ENCODE measurements at places on chromosomes 5 and 9.

DNA sequence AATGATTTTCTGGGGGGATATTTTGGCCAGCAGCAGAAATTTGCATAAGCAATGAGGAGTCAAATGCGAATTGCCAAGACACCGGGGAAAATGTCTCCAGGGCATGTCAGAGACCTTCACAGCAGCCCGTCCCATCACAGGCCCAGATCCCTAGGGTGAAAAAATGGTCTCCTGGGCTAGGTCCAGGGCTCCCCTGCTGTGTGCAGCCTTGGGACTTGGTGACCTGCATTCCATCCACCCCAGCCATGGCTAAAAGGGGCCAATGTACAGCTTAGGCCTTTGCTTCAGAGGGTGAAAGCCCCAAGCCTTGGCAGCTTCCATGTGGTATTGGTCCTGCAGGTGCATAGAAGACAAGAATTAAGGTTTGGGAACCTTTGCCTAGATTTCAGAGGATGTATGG lies 534.5 kb upstream of the MEF2C start:
- no peak for DNase-seq

- DNase-seq, result peak; percentile 39
These were observed 161.5 kb upstream of the NR4A3 start for GRCh38 chr9:99660191-99660636.

DNA sequence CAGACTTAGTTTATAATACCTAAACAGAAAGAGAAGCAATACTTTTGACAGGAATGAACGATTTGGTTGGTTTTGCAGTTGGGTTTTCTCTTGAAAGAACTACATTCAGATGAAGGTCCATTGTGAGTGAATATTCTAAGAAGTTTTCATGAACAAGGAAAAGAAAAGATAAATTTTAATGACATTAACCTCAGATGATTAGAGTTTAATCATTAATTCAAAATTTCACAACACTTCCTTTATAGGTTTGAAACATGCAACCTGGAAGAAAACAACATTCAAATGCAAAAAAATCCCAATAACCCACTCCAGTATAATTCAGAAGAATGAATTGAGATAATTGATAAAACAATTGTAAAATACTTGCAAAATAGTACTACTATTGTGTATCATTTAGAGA lies 23.8 kb downstream of the EQTN start:
- no peak for DNase-seq

- DNase-seq, result no peak
These were observed 4.9 kb upstream of the FYB1 start for GRCh38 chr5:39224196-39224761.

- peak; percentile 28 for DNase-seq
These were observed 23.6 kb downstream of the SCAI start for GRCh38 chr9:125119643-125120286.

DNA sequence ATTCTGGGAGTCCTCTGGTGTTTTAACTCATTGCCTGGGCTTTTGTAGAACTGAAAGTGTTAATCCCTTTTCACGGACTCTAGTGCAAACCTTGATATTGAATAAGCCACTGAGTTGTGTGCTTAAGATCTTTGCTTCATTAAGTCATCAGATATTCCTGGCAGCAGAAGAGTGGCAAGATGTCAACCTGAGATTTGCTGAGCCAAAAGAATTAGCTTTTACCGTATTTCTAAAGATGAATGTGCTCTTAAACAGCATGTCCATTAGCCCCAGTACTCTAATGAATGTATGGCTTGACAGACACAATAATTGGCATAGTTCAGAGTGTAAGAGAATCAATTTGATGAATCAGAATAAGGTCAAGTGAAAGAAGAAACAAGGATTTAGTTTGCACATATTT lies 87.2 kb upstream of the CDH6 start:
- DNase-seq, result no peak

DNA sequence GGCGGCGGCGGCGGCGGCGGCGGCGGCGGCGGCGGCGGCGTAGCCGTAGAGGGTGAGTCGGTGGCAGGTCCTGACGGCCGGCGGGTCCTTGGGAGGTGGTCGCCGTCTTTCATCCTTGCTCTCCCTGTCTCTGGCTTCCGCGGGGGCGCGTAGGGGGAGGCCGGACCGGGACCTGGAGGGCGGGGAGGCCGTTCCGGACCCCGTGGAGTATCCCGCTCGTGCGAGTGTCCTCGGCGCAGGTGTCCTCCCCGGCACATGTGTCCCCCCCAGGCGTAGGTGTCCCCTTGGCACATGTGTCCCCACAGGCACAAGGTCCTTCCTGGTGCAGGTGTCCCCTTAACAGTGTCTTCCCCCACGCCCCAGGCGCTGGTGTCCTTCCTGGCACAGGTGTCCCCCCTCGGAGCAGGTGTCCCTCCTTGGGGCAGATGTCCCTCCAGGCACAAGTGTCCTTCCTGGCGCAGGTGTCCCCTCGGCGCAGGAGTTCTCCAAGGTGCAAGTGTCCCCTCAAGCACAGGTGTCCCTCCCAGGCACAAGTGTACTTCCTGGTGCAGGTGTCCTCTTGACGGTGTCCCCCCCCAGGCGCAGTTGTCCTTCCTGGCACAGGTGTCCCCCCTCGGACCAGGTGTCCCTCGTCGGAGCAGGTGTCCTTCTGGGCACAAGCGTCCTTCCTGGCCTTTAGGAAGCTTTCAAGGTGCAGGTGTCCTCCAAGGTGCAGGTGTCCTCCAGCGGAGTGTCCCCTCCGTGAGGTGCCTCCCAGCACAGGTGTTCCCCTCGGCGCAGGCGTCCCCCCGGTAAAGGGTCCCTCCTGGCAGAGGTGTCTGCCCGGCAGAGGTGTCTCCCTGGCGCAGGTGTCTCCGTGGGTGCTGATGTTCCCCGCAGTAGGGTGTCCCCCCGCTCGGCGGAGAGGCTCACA lies 519 bp downstream of the EXOC3 start:
- DNase-seq, result peak; percentile 42

DNA sequence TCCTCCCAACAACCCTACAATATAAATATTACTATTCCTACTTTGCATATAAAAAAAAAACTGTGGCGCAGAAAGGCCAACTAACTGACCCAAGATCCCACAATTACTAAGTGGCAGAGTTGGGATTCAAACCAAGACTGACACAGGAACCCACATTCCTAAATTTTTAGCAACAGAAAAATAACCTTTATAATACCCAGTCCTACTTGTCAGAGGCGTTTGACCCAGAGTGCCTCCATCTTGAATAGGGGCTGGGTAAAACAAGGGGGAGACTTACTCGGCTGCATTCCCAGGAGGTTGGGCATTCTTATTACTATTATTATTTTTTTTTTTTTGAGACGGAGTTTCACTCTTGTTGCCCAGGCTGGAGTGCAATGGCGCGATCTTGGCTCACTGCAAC lies 2.0 kb upstream of the SLC30A5 start:
- DNase-seq, result no peak

GRCh38 chr5:135955525-135955924 lies 742 bp upstream of the LECT2 start:
- DNase-seq, result no peak

DNA sequence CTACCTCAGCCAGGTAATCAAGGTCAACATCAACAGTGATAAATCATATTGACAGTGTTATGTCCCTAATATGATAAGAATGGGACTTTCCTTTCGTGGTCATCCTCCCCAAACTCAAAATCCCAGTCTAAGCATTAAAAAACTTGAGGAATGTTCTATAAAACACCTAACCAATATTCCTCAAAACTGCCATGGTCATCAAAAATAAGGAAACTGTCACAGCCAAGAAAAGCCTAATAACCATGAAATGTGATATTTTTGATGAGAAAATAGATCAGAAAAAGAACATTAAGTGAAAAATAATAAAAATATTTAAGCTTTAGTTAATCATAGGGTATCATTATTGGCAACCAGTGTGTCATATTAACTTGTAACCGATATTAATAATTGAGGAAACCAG lies 232.1 kb upstream of the ATP10B start:
- no peak for DNase-seq

DNA sequence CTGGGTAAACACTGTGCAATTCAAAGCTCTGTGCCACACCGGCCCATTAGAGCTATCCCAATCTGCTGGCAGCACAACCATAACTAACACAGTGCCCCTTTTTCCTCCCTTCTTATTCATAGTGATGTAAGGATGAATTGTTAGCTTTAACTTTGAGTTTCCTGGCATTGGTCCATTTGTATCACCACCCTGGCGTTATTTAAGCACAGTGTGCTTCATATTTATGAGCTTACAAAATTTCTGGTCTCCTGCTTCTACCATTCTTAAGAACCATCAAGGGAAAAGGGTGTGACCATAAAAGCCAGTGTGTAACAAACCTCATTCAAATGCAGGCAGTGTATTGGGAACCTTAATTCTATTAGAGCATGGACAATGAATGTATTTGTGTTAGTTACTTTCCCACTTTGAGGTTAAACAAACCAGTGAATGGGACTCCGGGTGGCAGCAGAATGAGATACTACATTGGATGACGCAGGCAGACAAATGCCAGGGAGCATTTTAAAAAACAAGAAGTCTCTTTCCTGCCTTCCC lies 222.6 kb downstream of the TMEM161B start:
- no peak for DNase-seq

GRCh38 chr5:17088051-17088450 lies 129.4 kb upstream of the BASP1 start:
- no peak for DNase-seq

GRCh38 chr9:126615245-126615790 lies 1.6 kb downstream of the LMX1B start:
- DNase-seq, result peak; percentile 29

DNA sequence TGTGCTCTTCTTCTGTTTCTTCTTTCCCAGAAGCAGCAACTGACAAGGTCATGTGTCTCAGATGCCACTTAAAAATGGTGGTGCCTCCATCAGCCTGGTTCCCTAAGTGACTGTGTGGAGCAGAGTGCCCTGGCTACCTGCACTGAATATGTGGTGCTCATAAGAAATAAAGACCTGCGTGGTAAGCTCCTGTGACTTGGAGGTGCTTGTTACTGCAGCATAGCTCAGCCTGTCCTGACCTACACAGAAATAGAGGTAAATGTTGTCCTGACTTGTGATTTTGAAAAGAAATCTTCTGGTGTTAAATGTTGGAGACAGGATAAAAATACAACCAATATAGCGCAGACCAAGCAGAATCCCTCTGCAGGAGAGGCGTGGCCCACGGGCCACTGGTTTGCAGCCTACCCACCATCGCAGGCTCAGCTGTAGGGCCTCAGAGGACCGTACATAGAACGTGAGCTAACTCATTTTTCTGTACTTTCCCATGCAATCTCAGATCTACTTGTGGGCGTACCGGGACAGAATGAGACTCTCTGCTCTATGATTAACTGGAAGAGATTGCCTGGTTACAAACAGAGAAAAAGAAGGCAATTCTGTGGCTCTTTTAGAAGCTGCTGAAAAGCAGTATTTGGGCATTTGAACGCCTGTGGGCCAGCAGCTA lies 79.4 kb upstream of the UNC5A start:
- DNase-seq, result no peak

- no peak for DNase-seq
These were observed 115.3 kb downstream of the NREP start for GRCh38 chr5:111641533-111642233.

- DNase-seq, result peak; percentile 69
These were observed 5.2 kb upstream of the IRF1 start for GRCh38 chr5:132495667-132496190.

DNA sequence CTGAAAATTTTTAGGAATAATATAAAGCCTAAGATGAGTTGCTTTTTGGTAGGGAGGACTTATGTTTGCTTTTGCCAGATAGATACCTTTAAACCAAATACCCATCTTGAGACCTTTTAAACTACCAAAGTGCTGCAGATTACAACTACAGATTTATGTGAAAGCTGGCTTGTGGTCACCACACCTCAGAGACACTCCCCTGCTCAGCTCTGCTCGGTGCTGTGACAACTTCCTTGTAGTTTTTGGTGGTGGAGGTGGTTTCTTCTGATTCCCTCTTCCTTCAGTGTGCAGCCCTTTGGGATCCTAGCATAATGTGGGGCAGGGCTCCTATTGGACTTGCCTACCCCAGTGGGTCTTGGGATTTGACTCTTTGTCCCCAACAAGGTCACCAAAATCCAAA lies 29.2 kb downstream of the GARNL3 start:
- no peak for DNase-seq

GRCh38 chr9:112640311-112640710 lies 77.6 kb downstream of the INIP start:
- no peak for DNase-seq

DNA sequence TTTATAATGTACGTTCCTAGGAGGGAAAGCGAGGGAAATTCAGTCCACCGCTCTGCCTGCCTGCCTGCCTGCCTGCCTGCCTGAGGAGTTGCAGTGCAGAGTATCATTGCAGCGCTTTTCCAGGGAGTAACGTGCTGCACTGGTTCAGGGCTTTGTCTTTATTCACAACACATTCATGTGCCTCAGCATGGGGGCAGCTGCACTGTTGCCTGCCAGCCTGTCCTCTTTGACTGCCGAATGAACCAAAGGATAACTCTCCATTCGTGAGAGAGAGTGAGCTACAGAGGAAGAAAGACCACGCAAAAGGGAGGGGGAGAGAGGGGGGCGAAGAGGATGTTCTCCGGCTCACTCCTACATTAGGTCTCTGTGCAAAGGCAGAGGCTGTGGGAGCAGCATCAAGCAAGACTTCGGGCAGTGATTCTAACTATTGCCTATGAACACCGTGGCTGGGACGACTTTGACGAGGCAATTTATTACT lies 791.2 kb downstream of the MAT2B start:
- no peak for DNase-seq

- no peak for DNase-seq
These were observed 139.8 kb downstream of the ESM1 start for GRCh38 chr5:54845567-54845941.

Measured in CD4-positive, alpha-beta T cell treated with Interleukin-17A for 1 hour (primary cell).